ENCODE measurements at places on chromosomes 4 and X. TPM values are rescaled to one million over a fixed set of nuclear protein-coding genes. Genes with fewer than 3 reads are reported as not detected.

GRCh38 chr4:43564591-43564990 is 672.1 kb downstream of the GRXCR1 start:
- H3K27ac ChIP-seq: no peak overlapping the region
- H3K27me3 ChIP-seq: no peaks in the 10 kb centered on the region
- no peak for DNase-seq

DNA sequence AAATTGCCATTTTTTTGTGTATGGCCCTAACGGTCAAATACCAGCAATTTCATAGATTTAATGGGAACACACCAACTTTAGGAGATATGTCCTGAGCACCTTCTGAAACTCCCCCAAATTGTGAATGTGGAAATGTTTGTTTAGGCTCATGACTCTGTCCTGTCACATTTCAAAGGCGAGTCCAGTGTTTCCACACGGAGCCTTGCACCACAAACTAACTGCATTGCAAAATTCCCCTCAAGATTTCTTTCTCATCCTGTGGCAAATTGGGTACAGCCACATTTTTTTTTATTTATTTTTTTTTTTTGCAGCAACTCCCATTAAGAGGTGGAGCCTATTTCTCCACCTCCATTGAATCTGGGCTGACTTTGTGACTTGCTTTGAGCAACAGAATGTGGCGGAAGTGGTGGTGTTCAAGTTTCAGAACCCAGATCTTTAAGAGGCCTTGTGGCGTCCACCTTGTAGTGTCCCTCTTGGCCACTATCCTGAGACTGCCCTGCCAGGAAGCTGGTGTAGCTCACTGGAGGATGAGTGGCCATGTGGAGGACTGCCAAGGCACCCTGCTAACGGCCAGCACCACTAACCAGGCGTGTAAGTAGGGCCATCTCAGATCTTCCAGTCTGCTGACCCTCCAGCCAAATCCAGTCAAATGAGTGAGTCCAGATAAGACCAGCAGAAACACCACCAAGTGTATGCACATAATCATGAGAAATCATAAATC is 172.4 kb upstream of the SCML1 start:
- no peak for DNase-seq
- no peaks in the 10 kb centered on the region for H3K36me3 ChIP-seq
- no peaks in the 10 kb centered on the region for H3K27me3 ChIP-seq
- no peak overlapping the region for H3K27ac ChIP-seq
- no peak overlapping the region for H3K4me3 ChIP-seq
- H3K4me1 ChIP-seq: peaks cover 6% of the 10 kb centered on the region

HSFX4 gene
- not detected for total RNA-seq

DNA sequence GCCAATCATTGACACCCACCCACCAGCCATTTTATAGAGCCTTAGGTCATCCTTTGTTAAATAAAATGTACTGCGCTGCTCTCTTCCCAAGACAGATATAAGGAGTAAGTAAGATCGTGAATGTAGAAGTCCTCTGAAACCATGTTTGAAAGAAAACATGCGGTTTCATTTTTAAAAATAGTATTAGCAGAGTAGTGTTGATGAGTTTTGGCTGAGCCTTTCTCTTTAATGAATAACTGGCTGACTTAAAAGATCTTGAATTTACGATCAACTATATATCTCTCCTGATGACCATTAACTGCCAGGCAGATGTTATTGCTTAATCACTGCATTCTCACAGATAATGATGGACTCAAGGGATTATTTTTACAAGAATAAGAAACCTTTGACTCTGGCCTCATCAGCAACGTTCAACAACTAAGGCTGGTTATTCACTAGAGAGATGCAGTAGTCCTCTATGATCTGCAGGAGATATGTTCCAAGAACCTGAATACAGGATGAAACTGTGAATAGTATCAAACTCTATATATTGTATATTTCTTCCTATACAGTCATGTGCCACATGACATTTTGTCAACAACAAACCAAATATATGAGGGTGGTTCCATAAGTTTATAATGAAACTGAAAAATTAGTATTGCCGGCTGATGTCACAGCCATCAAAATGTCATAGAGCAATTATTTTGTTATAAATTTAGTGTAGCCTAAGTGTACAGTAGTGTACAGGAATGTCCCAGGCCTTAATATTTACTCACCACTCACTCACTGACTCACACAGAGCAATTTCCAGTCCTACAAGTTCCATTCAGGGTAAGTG is 80.8 kb downstream of the FAM13A start:
- H3K27me3 ChIP-seq: no peaks in the 10 kb centered on the region
- H3K4me1 ChIP-seq: peaks cover 12% of the 10 kb centered on the region
- no peak for DNase-seq
- H3K27ac ChIP-seq: peak overlapping the region; percentile 46
- no peak overlapping the region for H3K4me3 ChIP-seq

DNA sequence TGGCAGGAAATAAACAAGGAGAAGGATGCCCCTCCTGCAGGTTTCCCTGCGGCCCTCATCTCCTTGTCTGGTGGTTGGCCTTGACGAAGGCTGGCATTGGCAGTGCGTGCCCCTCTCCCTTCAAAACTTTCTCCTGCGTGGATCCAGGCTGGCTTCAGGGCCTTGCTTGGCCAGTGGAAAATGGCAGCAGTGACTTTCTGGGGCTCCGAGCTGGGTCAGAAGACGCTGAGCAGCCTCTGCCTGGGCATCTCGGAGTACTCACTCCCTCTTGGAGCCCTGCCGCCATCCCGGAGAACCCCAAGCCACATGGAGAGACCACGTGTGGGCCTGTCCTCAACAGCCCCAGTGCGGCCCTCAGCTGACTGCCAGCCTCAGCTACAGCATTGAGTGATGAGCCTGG is 39.5 kb downstream of the ADRA2C start:
- H3K36me3 ChIP-seq: no peaks in the 10 kb centered on the region
- H3K27ac ChIP-seq: no peak overlapping the region
- H3K4me1 ChIP-seq: no peaks in the 10 kb centered on the region
- no peak overlapping the region for H3K4me3 ChIP-seq
- H3K27me3 ChIP-seq: peaks cover 30% of the 10 kb centered on the region

DNA sequence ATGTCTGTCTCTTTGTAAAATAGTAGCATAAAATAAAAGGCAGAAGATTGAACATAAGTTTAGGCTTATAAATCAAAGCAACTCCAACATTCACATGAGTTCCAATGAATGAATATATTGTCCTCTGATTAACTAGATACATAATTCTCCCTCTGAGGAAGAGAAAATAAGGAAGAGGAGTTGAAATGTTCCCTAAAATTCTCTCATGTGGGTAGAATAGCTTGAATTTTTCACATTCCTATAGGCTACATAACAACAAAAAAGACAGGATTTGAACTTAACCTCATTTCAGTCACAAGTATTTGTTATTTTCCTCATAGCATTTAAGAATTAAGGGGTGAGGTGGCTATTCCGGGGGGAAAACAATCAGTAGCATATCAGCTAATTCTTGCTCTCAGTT is 462.4 kb upstream of the NDST4 start:
- H3K4me1 ChIP-seq: no peaks in the 10 kb centered on the region
- H3K27ac ChIP-seq: no peak overlapping the region
- H3K4me3 ChIP-seq: no peak overlapping the region
- H3K36me3 ChIP-seq: no peaks in the 10 kb centered on the region
- DNase-seq: no peak
- H3K27me3 ChIP-seq: no peaks in the 10 kb centered on the region

LNX1 gene
- total RNA-seq: 35.5 TPM

ANXA5 gene
- 76.9 TPM for total RNA-seq

NXF2 gene
- total RNA-seq: not detected

PNMA6A gene
- total RNA-seq: not detected

DNA sequence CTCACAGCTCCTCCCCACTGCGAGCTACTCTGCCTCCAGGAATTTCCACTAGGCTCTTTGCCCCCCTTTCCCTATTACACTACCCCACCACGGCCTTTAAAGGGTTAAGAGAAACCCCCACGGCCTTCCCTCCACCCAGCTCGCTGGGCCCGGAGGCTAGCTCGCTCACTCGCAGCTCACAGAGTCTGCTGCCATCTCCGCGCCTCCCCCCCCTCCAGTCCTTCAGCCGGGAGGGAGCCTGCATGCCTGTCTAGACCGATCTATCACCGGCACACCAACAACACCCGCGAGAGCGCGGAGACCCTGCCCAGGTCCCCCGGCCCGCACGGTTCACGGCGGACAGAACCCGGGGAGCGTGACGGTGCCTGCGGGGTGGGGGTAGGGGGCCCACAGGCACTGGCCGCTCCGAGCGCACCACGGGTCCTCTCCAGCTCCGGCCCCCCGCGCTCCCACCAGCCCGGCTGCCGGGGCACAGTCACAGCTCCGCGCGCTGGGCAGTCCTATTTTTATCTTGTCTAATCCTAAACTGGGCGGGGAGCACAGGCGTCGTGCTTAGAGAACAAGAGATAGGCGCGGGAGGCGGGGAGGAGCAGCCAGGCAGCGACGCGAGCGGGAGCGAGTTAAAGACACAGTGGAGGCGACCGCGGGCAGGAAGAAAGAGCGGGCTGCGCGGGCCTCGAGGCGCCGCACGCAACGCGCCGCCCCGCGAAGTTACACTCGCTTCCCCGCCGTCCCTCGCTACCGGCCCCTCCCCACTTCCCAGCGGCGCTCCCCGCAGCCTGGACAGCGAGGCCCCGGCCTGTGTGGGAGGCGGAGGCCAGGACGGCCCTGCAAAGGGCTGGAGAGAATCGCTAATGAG is 3.5 kb downstream of the BCOR start:
- no peaks in the 10 kb centered on the region for H3K27me3 ChIP-seq
- peak overlapping the region; percentile 67 for H3K4me3 ChIP-seq
- DNase-seq: peak; percentile 60

GRCh38 chr4:1105662-1106061 is 7.7 kb downstream of the RNF212 start:
- H3K27me3 ChIP-seq: no peaks in the 10 kb centered on the region
- H3K4me3 ChIP-seq: no peak overlapping the region

- no peaks in the 10 kb centered on the region for H3K36me3 ChIP-seq
- no peak overlapping the region for H3K4me3 ChIP-seq
- H3K4me1 ChIP-seq: peaks cover 7% of the 10 kb centered on the region
- DNase-seq: no peak
- H3K27ac ChIP-seq: no peak overlapping the region
- H3K27me3 ChIP-seq: no peaks in the 10 kb centered on the region
Measured at GRCh38 chr4:89336818-89337420, 29.3 kb upstream of the GPRIN3 start.

DNA sequence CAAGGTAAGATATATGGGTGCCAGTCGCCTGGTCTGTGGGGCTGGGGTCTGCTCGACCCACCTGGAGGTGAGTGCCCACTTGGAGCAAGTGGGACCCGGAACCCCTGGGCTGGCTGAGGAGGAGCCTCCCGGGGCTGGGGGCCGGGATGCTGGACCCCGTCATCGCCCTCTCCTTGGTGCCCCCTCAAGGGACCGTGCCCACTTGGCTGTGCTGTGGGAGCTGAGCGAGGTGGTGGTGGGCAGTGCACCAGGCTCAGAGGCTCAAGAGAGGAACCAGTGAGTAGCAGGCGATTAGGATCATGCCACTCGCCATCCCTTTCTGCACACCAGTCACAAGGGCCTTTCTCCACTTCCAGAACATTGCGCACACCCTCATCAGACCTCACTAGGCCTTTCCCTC is 203.8 kb upstream of the PSAPL1 start:
- no peaks in the 10 kb centered on the region for H3K27me3 ChIP-seq
- H3K4me1 ChIP-seq: no peaks in the 10 kb centered on the region
- H3K27ac ChIP-seq: no peak overlapping the region
- no peak for DNase-seq
- H3K36me3 ChIP-seq: no peaks in the 10 kb centered on the region

MAGEB2 gene
- total RNA-seq: not detected

DNA sequence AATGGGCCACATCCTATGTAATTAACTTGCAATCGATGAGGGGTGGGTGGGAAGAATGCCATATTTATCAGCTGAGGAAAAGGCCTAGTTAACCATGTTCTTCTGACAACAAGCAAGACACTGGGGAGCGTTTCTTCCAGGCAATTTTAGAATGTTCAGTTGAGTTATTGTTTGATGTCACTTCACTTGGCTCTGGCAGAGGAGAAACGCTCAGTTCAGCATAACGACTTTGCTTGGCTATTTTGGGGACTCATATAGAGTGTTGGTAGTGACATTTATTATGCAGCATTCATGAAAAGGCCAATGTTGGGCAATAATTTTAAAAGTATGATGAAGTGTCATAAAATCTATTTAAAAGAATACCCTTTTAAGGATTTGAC is 648 bp downstream of the SYNPO2 start:
- H3K27ac ChIP-seq: peak overlapping the region; percentile 74
- DNase-seq: no peak
- no peaks in the 10 kb centered on the region for H3K4me1 ChIP-seq
- no peaks in the 10 kb centered on the region for H3K36me3 ChIP-seq

DNA sequence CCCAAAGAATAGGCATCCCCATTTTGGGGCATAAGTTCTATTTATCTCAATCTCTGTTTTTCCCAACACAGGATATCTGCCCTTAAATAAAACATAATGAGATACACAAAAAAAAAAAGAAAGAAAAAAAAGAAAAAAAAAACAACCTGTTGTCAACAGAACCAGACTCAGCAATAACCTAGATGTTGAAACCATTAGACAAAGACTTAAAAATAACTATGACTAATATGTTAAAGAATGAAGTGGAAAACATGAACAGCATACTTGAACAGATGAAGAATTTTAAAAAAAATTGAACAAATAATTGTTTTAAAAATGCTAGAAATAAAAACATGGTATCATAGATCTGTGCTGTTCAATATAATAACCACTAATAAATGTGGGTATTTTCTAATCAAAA is 93.4 kb upstream of the RXFP1 start:
- no peaks in the 10 kb centered on the region for H3K4me1 ChIP-seq
- DNase-seq: no peak
- no peak overlapping the region for H3K4me3 ChIP-seq

DCAF4L1 gene
- 0.14 TPM for total RNA-seq

GRCh38 chr4:82320351-82320750 is 53.4 kb downstream of the HNRNPD start:
- H3K36me3 ChIP-seq: no peaks in the 10 kb centered on the region
- H3K4me3 ChIP-seq: no peak overlapping the region
- no peak overlapping the region for H3K27ac ChIP-seq
- H3K27me3 ChIP-seq: no peaks in the 10 kb centered on the region

ARX gene
- total RNA-seq: not detected

DNA sequence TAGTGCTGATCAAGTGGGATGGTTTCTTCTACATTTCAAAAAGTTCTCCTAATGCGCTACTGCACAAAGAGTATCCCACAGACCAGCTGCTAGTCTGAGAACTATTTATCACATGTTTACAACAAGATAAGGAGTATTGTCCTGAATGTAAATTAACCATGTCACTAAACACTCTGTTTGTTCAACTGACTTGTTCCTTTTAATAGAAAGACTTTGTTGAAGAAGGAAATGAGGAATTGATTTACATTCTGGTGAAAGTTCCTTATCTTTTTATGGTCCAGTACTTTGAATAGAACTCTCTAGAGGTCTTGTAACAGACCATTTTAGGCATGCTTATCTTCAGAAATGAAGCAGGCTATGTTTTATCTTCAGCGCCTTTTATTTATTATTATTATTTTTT is 67.3 kb upstream of the IL13RA1 start:
- H3K4me3 ChIP-seq: no peak overlapping the region
- no peak overlapping the region for H3K27ac ChIP-seq
- DNase-seq: no peak
- H3K4me1 ChIP-seq: no peaks in the 10 kb centered on the region
- H3K27me3 ChIP-seq: no peaks in the 10 kb centered on the region

All from transverse colon (tissue), 4 donors.